ENCODE measurements at places on chromosomes 5 and 9.

- no peak for DNase-seq
Observed at GRCh38 chr5:141757402-141757801, 75.4 kb upstream of the ARAP3 start.

- DNase-seq = no peak
Observed at GRCh38 chr9:133371261-133371711, 4.6 kb downstream of the SURF4 start.

DNA sequence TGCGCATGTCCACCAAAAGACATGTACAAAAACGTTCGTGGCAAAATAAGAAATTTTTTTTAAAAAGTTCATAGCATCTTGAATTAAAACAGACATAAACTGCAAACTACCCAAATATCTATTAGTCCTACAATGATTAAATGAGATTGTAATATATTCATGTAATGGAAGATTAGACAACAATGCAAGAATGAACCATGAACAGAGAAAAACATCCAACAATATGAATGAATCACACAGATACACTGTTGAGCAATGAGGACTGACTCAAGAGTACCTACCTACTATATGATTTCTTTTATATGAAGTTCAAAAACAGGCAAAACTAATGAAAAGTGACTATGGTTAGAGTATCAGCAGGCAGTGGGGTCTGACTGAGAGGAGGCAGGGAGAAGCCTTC is 17.9 kb upstream of the CTNNAL1 start:
- DNase-seq = no peak

- no peak for DNase-seq
Observed at GRCh38 chr5:115196161-115196560, 26.5 kb upstream of the TRIM36 start.

DNA sequence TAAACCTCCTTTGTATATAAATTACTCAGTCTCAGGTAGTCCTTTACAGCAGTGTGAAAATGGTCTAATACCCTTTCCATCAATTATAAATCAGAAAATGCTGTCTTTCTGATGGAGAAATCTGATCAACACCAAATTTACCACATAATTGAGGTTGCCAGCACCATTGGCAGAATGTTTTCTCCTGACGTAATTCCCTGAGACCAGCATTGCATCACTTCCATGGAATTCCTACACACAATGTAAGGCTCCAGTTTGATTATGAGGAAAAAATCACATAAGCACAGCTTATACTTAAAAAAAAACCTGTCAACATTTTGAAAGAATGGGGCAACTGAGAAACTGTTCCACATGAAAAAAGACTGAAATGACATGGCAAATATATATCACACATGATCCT is 618.7 kb upstream of the CDH6 start:
- DNase-seq = no peak

- no peak for DNase-seq
Observed at GRCh38 chr5:166093312-166093711, 2198.1 kb upstream of the WWC1 start.

DNA sequence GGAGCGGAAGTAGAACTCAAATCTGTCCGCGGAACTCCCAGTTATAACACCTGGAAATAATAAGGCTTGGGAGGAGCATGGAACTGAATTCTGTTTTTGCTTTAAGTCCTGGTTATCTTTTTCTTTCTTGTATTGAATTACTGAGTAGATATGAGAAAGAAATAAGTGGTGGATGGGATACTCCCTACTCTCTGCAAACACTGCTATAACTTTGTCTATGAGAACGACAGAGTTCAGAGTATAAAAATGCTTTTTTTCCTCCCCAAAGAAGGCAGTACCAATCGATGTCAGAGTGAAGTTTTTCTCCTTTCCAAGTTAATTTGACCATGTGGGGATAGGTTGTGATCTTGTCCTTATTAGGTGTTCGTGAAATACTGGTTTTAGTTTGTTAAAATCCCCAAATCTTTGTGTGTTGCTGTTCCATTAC is 1.2 kb downstream of the RIC1 start:
- peak; percentile 12 for DNase-seq

DNA sequence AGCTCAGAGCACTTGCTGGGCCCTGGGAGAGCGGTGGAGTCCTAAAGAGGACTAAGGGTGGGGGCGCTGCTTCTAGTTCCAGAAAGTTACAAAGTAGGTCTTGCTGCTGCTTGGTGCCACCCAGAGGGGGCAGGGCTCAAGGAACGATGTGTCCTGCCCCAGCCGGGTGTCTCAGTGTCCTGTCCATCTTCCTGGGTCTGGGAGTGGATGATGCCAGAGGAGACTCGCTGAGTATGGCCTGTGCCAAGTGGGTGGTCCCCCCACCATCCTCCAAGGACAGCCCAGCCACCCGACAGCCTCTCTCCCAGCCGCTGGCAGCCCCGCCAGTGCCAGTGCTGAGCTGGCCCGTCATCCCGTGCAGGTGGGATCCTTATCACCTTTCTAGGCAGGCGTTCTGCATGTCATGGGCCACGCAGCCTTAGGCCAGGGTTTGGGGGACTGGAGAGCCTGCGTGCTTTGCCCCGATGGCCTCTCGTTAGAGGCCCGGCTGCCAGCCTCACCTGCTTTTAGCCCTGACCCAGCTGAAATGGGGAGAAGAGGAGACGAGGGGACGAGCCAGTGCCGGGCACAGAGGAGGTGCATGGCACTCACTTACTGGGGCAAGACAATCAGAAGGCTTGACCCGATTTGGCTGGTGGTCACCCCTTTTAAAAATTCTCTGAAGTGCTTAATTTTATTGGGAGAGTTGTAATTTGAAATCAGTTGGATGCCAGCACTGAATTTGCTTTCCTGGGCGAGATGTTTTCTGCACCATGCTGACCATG is 5.6 kb downstream of the WNK2 start:
- DNase-seq = no peak

DNA sequence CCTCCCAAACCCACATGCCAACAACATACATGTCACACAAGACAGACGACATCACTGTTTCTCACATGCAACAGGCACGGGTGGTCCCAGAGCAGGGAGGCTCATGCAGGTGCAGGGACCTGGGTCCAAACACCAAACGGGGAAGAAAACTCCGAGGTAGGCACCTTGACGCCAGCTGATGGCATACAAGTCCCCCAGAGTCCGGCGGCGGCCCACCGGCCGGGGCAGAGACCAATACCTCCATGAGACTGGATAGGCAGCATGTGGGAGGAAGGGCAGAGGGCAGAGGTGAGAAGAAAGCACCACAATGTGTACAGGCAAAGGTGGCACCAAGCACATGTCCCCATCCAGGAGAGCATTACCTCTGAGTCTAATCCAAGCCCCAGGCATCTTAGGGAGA is 73.0 kb upstream of the UBTD2 start:
- no peak for DNase-seq

GRCh38 chr9:4984171-4984620 is 876 bp upstream of the JAK2 start:
- no peak for DNase-seq

GRCh38 chr5:156230887-156231286 is 96.1 kb upstream of the SGCD start:
- no peak for DNase-seq

- DNase-seq = no peak
Observed at GRCh38 chr9:128371630-128372117, 500 bp downstream of the URM1 start.

DNA sequence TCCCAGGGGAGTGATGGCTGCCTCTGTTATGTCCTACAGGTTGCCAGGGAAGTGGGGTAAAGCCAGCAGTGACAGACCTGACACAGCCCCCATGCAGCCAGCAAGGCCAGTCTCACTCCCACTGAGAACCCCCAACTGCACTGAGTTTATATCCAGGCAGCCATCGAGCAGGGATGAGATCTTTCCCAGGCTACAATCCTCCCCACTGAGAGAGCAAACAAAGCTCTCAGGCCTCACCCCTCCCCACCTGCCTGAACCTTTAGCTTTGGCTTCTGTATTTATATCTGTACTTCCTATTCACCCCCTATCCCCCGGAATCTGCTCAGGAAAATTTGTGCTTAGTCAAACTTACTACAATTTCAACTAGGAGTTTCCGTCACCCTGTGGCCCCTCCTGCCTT is 284.1 kb downstream of the FAM170A start:
- no peak for DNase-seq

- no peak for DNase-seq
Observed at GRCh38 chr5:166695326-166695725, 1596.1 kb upstream of the WWC1 start.

- no peak for DNase-seq
Observed at GRCh38 chr9:89419978-89420394, 77.9 kb downstream of the SEMA4D start.

- peak; percentile 23 for DNase-seq
Observed at GRCh38 chr5:145471831-145472612, 363.1 kb downstream of the PRELID2 start.

DNA sequence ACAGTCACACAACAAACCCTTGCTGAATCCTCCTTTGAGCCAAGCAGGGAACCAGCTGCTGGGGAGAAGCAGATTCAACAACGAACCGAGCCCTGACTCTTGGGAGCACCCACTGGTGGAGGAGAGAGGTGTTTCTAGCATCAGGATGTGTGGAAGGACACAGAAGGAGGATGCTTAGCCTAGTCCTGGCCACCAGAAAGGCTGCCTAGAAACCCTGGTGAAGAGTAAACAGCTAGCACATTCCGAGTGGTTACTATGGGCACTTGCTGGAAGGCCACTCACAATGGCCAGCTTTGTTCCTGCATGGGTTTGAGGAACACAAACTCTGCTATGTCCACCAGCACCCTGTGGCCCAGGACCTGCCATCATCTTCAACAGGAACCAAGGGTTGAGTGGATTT is 1.8 kb downstream of the TIFAB start:
- no peak for DNase-seq

GRCh38 chr5:181218795-181219124 is 4.3 kb upstream of the TRIM41 start:
- no peak for DNase-seq

GRCh38 chr5:59186623-59187022 is 603.7 kb downstream of the RAB3C start:
- no peak for DNase-seq

GRCh38 chr5:35902046-35902672 is 36.3 kb downstream of the CAPSL start:
- DNase-seq = no peak

GRCh38 chr9:72749276-72749675 is 203.6 kb downstream of the ALDH1A1 start:
- no peak for DNase-seq

GRCh38 chr5:38790268-38790667 is 55.5 kb upstream of the OSMR start:
- no peak for DNase-seq

DNA sequence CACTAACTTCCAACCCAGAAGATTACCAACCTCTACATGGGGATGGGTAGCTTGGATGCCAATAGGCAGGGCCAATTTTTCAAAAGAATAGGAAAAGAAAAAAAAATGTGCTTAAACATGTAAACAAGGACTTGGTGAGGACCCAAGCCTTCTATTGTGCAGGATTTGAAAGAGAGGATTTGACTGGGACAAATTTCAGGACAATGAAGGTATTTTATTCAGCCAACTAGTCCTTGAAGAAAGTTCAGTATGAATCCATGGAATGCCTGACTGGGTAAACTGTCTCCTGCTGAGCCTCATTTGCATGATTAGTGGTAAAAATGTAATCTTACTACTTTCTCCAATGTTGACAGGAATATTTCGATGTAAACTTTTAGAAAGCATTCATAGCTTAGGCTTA is 192.5 kb upstream of the RORB start:
- peak; percentile 53 for DNase-seq

DNA sequence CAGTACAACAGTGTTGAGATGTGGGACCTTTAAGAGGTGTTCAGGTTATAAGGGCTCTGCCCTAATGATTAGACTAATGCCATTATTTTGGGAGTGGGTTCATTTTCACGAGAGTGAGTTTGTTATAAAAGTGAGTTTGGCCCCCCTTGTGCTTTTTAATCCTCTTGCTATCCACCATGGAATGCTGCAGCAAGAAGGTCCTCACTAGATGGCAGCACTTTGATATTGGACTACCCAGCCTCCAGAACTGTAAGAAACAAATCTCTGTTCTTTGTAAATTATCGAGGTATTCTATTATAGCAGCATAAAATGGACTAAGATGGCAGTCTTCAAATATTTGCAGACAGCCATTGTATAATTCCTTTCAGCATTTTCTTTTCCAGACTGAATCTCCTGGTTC is 212.4 kb downstream of the LRRC70 start:
- no peak for DNase-seq

DNA sequence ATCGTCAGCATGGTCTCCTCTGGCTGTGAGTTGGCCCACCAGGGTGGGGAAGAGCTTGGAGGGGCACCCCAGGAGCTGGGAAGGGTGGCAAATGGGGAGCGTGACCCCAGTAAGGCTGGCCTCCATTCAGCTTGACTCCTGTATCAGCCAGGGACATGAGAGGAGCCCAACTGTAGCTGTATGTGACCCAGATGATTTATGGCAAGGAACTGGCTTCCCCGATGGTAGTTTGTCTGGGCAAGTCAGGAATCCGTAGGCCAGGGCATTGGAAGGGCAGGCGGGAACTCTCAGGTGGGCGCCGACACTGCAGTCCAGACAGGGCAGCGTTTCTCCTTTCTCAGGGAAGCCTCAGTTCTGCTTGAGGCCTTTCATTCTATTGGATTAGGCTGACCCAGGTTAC is 2.3 kb downstream of the SLC34A1 start:
- no peak for DNase-seq

GRCh38 chr5:74457876-74458275 is 182.7 kb downstream of the ENC1 start:
- DNase-seq = no peak

GRCh38 chr5:67014957-67015400 is 181.6 kb downstream of the CD180 start:
- no peak for DNase-seq

GRCh38 chr5:158368686-158369085 is 509.7 kb upstream of the CLINT1 start:
- DNase-seq = no peak

DNA sequence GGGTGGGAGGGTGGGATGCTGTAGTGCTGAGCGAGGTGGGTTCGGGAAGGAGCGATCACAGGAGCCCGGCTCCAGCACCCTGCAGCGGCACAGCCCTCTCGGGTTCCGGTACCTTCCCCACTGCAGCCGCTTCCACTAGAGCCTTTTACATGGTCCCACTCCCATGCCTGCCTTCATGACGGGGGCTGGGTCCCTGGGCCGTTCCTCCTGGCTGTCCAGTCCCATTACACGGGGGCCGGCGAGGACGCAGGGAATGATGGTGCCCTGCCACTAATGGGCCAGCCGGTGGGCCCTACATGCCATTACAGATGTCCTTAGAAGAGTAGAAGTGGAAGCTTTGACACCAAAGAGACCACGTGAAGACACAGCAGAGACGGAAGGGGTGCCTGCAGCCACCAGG is 104.6 kb upstream of the PPP1R26 start:
- no peak for DNase-seq

- no peak for DNase-seq
Observed at GRCh38 chr5:135127439-135128240, 93.6 kb upstream of the PITX1 start.

DNA sequence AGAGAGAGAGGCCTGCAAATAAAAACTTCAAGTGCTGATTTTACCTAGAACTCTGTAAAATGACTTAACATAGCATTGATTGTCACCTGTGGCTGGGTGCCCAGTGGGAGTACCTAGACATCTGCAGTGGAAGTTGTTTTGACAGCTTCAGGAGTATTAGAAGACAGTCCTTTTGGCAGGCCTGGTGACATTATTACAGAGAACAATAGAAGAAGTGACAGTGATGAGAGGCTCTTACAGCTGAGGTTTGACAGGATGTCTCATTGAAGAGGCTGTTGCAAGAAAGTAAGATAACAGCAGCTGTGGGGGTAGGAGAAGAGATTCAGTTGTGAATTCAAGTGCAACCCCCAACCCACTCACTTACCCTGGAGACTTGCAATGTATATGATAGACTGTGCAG is 27.9 kb upstream of the MUSK start:
- DNase-seq = no peak

- no peak for DNase-seq
Observed at GRCh38 chr5:120518581-120518980, 54.5 kb downstream of the PRR16 start.
